ENCODE measurements at places on chromosomes 1 and 21.

GRCh38 chr1:214420833-214421232 is 130.6 kb downstream of the PTPN14 start:
- no peak for DNase-seq

- DNase-seq: no peak
These were observed 104.8 kb downstream of the CSMD2 start for GRCh38 chr1:34060187-34060730.

DNA sequence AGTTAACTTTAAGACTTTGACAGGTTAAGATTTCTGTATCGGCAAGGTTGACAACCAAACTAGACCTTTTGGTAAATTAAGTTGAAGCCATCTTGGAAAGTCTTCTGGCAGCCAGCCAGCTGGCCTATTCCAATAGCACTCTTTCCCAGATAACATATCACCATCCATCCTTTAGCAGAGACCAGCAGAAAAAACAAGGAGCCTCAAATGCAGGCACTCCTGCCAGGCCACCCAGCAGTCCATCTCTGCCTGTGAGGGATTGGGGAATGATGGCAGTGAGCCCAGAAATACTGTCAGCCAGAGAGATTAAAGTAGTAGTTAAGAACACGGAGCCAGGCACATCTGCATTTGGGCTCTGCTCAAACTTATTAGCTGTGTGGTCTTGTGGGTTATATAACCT is 19.4 kb downstream of the ZBTB40 start:
- peak; percentile 8 for DNase-seq

DNA sequence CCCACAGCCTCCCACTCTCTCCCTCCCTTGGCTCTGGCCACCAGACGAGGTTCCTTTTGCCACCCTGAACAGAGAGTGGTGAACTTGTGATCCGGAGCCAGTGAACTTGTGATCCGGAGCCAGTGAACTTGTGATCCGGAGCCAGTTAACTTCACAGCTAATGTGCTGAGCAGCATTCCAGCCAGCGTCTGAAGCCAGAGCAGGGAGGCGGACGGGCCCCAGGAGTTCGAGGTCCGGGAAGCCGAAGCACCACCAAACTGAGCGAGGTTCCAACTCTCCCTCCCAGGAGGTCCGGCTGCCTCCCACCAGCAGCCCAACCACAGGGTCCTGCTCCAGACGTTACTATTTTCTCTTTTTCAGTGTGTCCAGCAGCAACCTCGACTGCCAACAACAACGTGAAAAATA is 85.8 kb downstream of the SYF2 start:
- DNase-seq: no peak

- DNase-seq: no peak
These were observed 10.7 kb downstream of the SLC9A1 start for GRCh38 chr1:27144049-27144748.

- no peak for DNase-seq
These were observed 1.9 kb upstream of the CFH start for GRCh38 chr1:196649990-196650389.

DNA sequence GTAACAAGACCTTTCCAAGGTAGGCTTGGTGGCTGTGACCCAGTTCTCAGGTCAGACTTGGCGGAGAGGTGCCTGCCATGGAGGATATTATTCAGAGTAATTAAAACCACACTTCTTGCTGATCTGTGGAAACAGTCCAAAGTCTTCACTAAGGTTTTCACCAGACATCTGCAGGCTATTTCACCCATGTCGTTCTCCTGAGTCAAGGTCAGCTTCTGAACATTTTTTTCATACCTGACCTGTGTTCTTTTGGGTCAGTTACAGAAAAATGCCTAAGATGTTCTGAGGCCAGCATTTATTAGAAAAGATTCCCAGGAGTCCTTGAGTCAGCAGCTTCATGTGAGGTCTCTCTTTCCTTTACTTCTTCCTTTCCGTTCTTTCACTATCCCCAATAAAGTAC is 54.9 kb downstream of the RGL1 start:
- DNase-seq: peak; percentile 7

GRCh38 chr1:90325168-90325567 is 330.3 kb downstream of the ZNF326 start:
- no peak for DNase-seq

DNA sequence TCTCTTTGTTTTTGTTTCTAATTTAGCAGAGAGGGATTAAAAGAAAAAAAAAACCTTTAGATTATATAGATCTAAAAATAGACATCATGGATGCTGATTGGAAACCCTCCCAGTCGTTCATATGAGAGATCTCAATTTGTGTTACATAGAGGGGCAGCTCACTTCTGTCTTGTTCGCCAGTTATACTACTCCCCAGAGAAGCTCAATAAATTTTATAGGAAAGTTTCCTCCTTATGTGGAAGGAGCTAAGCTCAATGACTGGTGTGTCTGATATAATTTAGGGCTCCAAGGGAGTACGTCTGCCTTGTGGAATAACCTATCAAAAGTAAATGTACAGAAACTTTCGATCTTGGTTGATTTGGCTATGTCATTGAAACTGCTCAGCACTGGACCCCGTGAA is 117.6 kb downstream of the PEX14 start:
- DNase-seq: no peak

GRCh38 chr1:111602302-111602701 is 17.3 kb upstream of the RAP1A start:
- DNase-seq: no peak

DNA sequence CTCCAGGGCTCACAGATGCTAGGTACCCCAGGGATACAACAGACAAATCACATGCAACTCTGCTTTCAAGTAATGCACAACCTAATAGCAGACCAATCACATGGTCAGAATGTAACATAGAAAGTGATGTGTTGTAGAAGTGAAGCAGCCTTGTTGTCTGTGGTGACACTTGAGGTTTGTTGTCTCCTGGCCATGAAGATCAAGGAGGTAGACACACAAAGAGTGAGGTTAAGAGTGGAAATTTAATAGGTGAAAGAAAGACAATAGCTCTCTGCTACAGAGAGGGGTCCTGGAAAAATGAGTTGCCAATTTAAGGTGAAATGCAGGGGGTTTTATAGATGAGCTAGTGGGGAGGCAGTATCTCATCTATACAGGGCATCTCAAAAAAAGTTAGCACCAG is 2.5 kb upstream of the TMEM9 start:
- no peak for DNase-seq

DNA sequence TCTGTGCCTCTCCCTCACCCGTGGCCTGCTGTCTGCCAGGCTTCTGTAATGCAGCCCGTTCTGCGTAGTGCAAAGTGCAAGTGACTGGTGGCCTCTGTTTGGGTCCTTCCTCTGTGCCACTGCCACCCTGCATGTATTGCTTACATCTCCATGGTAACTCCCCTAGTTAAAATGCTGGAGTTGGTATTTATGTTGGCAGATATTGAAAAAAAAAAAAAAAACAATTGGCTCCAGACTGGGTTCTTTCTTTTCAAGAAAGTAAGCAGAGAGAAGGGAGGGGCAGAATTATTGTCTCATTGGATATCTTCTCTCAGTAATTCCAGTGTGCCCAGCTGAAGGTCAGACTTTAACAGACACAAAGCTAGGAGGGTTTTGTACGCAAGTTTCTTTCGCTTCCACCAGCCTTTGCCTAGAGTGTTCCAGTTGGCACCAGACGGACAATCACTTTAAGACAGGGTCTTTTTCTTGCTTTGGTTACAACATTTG is 242.3 kb downstream of the PBX1 start:
- DNase-seq: no peak

DNA sequence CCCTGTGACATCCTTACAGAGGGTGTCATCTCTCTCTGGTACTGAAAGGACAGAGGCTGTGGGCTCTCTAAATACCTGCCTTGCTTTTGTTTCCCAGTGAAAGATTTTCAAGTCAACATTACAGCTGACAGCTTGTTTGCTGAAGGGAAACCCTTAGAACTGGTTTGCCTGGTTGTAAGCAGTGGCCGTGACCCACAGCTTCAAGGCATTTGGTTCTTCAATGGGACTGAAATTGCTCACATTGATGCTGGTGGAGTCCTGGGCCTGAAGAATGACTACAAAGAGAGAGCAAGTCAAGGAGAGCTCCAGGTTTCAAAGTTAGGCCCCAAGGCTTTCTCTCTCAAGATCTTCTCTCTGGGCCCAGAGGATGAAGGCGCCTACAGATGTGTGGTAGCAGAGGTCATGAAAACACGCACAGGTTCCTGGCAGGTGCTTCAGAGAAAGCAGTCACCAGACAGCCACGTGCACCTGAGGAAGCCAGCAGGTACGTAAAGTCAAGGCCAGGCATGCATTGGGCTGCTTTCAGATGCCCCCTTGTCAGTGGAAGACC is 11.8 kb downstream of the CD101 start:
- DNase-seq: no peak

DNA sequence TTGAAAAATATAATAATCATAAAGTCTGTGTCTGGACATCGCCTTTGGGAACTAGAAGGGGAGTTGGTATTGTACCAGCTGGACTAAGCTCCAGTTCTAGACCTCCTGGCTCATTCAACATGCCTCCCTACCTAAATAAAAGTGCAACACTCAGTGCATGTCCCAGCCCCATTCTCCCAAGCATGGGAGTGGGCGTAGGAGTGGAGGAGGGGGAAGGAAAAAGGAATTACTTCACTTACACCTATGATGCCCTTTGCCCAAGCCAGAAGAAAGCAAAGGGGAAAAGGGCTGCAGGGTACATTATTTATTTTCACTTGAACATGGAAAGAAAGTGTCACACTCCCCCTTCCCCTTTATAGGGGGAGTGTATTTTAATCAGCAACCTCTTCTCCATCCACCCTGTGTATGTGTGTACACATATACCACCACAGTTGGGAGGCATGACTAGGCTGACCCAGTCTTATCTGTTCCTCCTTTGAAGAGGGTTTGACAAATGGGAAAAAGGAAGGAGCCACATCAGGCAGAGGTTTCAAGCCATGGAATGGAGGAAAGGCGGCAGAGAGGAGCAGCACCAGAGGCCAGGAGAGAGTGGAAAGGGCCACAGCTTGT is 3.2 kb downstream of the NIT1 start:
- DNase-seq: no peak

- no peak for DNase-seq
These were observed 113.1 kb downstream of the RRAGC start for GRCh38 chr1:38746402-38746935.

DNA sequence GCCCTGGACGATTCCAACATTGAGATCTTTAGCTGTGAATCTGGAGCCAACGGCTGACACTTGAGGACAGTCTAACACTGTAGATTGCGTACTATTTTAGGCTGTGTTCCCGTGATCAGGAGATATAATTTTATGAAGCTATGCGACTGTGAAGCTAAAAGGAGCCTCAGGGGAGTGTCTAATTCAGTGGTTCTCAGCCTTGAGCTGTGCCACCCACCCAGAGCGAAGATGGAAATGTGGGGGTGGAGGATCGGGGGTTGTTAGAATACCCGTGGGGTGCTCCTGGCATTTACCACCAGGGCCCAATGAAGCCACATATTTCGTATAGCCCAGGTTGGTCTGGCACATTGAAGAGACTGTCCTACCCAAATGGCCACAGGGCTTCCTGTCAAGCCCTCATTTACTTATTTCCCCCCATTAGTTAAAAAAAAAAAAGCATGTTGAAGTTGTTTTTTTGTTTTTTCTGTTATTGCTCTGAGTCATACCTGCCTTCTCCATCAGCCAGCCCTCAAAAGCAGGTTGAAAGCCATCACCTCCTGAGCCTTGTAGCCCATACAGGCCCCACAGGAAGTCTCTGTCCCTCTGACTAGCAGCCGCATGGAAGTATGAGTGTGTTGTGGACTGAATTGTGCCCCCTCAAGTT is 141.7 kb downstream of the GALNT2 start:
- DNase-seq: no peak
